ENCODE measurements at places on chromosomes 3 and 15.
A peak's percentile ranks its signal among the peaks of the same experiment; 100 is the strongest.

- H3K4me1 ChIP-seq = peaks cover 39% of the 10 kb centered on the region
- no peak overlapping the region for H3K27ac ChIP-seq
- no peak overlapping the region for H3K4me3 ChIP-seq
- peaks cover 1% of the 10 kb centered on the region for H3K27me3 ChIP-seq
- DNase-seq = no peak
Measured at GRCh38 chr15:98689431-98689861, 41.1 kb downstream of the IGF1R start.

DNA sequence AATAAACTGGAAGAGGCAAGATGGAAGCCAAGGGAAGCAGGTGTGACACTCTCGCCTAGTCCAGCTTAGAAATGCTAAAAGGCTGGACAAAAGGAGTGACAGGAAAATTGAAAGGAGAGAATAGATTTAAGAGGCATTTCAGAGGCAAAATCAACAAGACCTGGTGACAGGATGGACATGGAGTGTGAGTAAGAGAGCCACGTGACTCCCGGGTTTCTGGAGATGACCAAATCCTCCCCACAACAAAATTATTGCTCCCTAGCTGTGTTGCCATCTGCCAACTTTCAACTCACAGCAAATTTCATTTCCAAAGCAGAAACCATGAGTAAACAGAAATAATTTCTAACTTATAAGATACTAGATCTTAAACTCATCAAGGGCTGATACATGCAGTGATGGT lies 52.6 kb downstream of the MTHFS start:
- H3K4me1 ChIP-seq = peaks cover 2% of the 10 kb centered on the region
- no peak overlapping the region for H3K27ac ChIP-seq
- peaks cover 2% of the 10 kb centered on the region for H3K36me3 ChIP-seq
- peak overlapping the region; percentile 18 for H3K4me3 ChIP-seq
- H3K27me3 ChIP-seq = no peaks in the 10 kb centered on the region
- DNase-seq = no peak

DNA sequence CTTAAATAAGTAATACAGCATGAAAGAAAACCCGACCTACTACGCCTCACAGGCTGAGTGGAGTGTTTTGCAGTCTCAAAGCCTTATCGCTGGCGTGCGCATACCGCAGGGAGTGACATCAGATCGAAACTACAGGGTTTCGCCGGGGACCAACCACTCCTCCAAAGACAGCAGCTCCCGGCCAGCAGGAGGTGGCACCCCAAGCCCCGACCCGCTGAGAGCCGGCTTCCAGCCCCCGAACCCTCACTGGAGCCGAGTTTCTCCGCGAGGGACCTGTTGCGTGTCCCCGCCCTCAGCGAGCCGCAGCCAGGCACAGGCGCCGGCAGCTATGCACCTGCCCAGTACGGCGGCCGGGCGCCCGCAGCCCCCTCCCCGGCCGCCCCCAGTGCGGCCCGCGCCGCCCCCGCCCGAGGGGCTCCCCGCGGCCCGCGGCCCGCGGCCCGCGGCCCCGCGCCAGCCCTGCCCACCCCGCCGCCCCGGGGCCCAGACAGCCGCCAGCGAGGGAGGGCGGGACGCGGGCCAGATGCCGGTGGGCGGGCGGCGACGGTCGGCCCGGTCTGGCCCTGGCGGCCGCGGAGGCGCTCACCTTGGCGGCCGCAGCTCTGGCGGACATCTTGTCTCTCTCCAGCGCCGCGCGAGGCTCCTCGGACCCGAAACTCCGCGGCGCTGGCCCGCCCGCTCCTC lies 710 bp downstream of the TJP1 start:
- H3K27me3 ChIP-seq = peaks cover 17% of the 10 kb centered on the region
- H3K27ac ChIP-seq = peak overlapping the region; percentile 98
- peak; percentile 75 for DNase-seq
- H3K4me3 ChIP-seq = peak overlapping the region; percentile 97
- peaks cover 12% of the 10 kb centered on the region for H3K36me3 ChIP-seq
- peaks cover 40% of the 10 kb centered on the region for H3K4me1 ChIP-seq

- no peak for DNase-seq
- no peaks in the 10 kb centered on the region for H3K36me3 ChIP-seq
- H3K27me3 ChIP-seq = peaks cover 2% of the 10 kb centered on the region
Measured at GRCh38 chr15:55277116-55277564, 12.5 kb downstream of the RAB27A start.
